BJ (cell line): ENCODE measurements at places on chromosomes 11 and 22. TPM values are rescaled to one million over a fixed set of nuclear protein-coding genes. Genes with fewer than 3 reads are reported as not detected.

The F2 gene
- 0.05 TPM in 1 of 2 replicates, not detected in the other for polyA plus RNA-seq

The PATE3 gene
- not detected in 2 replicates for polyA plus RNA-seq

The DEFB131B gene
- not detected in 2 replicates for polyA plus RNA-seq

The PDGFD gene
- 0.72 and 1.2 TPM in 2 replicates for polyA plus RNA-seq

The MS4A12 gene
- 0.10 TPM in 1 of 2 replicates, not detected in the other for polyA plus RNA-seq

The CYTH4 gene
- not detected in 2 replicates for polyA plus RNA-seq

The OR2D2 gene
- polyA plus RNA-seq, result 0.06 and 0.13 TPM in 2 replicates

The HDAC10 gene
- 8.8 and 18.2 TPM in 2 replicates for polyA plus RNA-seq

The CTTN gene
- polyA plus RNA-seq, result 166 and 169 TPM in 2 replicates

The HSPB2 gene
- 2.5 and 4.0 TPM in 2 replicates for polyA plus RNA-seq

The RASD2 gene
- 0.45 and 1.2 TPM in 2 replicates for polyA plus RNA-seq

The TPH1 gene
- 0.04 and 0.06 TPM in 2 replicates for polyA plus RNA-seq

The TYR gene
- not detected in 2 replicates for polyA plus RNA-seq

The EI24 gene
- 72.1 and 114 TPM in 2 replicates for polyA plus RNA-seq

The CHRNA10 gene
- 0.49 and 0.63 TPM in 2 replicates for polyA plus RNA-seq

The GRK3 gene
- 0.72 and 1.1 TPM in 2 replicates for polyA plus RNA-seq

The MMP8 gene
- polyA plus RNA-seq, result not detected in 2 replicates

The PHOX2A gene
- not detected in 2 replicates for polyA plus RNA-seq

The OR2AG2 gene
- polyA plus RNA-seq, result 0.28 and 0.60 TPM in 2 replicates

The UBQLNL gene
- polyA plus RNA-seq, result 0.25 and 0.31 TPM in 2 replicates

The TMEM132A gene
- polyA plus RNA-seq, result 12.1 and 17.9 TPM in 2 replicates

The LRP5 gene
- 7.0 and 11.5 TPM in 2 replicates for polyA plus RNA-seq

The OR52J3 gene
- polyA plus RNA-seq, result not detected in 2 replicates

The EIF3F gene
- polyA plus RNA-seq, result 181 and 218 TPM in 2 replicates

The C1QTNF5 gene
- 12.2 and 19.4 TPM in 2 replicates for polyA plus RNA-seq
